Tongue (tissue), 3 donors: ENCODE measurements at places on chromosomes 16 and 17.

GRCh38 chr17:46950997-46951621 lies 27.9 kb downstream of the RPRML start:
- DNase-seq, result no peak

DNA sequence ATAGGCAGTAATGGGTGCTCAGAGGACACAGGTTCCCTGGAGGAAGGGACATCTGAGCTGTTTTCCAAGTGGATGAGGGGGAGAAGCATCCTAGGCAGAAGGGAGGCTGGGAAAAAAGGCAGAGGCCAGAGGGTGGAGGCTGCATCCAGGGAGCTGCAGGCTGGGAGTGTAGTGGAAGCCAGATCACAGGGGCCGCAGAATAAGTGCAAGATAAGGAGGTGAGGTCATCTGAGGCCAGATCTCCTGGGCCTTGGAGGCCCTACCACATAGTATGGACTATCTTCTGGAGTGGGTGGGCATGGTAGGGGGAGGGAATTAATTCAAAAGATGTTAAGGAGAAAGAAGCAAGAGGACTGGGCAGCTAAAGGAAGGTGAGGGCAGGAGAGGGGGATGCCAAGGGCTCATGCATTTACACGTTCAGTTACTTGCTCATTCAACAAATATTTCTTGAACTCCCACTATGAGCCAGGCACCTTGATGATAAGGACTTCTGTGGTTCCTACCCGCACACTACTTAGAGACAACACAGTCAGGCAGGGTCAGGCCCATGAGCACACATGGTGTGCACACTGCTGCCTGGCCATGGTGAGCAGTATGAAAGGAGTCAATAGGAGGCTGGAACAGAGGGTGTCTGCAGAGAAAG lies 2.4 kb upstream of the RIPOR1 start:
- no peak for DNase-seq

DNA sequence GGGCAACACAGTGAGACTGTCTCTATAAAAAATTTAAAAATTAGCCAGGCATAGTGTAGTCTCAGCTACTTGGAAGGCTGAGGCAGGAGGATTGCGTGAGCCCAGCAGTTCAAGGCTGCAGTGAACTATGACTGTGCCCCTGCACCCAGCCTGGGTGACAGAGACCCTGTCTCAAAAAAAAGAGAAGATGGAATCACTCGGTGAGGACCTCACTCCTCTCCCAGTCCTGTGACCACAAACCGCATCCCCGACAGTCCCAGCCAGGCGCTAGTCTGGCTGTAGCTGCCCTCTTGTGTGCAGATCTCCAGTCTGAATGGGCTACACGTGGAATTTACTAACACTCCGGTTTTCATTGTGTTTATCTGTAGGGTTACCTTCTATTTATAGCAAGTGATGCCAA lies 11.1 kb downstream of the DEXI start:
- DNase-seq, result no peak

DNA sequence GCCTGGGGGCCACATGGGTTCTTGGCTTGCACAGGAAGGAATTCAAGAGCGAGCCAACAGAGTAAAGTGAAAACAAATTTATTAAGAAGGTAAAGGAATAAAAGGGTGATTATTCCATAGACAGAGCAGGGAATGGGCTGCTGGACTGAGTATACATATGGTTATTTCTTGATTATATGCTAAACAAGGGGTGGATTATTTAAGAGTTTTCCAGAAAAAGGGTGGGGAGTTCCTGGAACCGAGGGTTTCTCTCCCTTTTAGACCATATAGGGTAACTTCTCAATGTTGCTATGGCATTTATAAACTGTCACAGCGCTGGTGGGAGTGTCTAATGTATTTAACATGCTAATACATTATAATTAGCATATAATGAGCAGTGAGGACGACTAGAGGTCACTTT lies 2.0 kb downstream of the MMP2 start:
- DNase-seq, result no peak

GRCh38 chr17:74822335-74822938 lies 37.2 kb downstream of the GRIN2C start:
- no peak for DNase-seq

- no peak for DNase-seq
Measured at GRCh38 chr16:14132696-14133048, 61.6 kb downstream of the MRTFB start.

GRCh38 chr16:68752602-68753001 lies 15.5 kb downstream of the CDH1 start:
- no peak for DNase-seq

- DNase-seq, result no peak
Measured at GRCh38 chr16:50830698-50831097, 88.8 kb downstream of the CYLD start.

GRCh38 chr17:45222996-45223538 lies 1.4 kb downstream of the FMNL1 start:
- DNase-seq, result no peak

DNA sequence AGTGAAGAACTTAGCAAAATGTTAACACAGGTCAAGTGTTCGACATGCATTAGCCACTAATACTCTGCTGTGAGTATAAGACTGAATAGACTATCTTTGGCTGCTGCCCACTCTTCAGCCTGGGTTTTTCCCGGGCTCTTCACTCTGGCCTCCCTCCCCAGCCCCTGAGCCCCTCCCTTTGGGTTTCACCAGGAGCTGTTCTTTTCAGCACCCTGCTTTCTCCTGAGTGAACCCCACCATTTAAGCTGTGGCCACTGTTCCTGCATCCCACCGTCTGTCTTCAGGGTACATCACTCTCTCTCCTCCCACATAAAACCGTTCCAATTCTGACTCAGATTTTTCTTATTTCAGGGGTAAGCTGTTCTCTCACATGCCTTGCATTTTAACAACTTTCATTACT lies 92.0 kb upstream of the ASIC2 start:
- DNase-seq, result peak; percentile 17

DNA sequence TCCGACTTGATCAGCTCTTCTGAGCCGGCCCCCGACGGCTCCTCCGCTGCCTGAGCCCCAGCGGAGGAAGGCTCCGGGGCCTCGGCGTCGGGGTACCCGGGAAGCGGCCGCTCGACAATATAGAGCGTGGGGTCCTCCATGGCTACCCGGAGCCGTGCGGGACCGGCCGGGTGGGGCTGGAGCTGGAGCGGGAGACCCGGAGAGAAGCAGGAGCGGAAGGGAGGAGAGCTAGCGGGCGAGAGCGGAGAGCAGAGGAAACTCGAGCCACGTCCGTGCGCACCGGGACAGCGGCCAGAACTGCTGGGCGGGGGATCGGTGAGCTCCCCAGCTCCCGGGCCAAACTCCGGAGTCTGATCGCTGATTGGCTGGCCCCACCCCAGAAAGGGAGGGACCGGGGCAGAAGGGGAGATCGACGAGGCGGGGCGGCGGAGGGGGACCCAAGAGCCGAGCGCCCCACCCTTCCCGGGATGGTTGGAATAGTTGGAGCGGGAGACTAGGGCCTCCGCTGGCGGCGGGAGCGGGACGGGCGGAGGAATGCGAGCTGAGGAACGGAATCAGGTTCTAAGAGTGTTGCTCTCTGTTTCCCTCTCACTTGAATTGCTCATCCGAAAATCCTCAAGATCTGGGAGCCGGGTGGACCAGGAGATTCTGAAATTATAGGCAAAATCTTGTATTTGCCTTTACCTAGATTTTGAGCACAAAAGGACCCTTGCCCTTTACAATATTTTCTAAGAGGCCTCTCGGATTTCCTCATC lies at the start of gene CAVIN1:
Gene CAVIN1, minus strand, starts transcription at position 299 of the 755 bp plus-strand sequence. Its CDS starts 159 bp downstream, at position 140.
- DNase-seq, result peak; percentile 100

DNA sequence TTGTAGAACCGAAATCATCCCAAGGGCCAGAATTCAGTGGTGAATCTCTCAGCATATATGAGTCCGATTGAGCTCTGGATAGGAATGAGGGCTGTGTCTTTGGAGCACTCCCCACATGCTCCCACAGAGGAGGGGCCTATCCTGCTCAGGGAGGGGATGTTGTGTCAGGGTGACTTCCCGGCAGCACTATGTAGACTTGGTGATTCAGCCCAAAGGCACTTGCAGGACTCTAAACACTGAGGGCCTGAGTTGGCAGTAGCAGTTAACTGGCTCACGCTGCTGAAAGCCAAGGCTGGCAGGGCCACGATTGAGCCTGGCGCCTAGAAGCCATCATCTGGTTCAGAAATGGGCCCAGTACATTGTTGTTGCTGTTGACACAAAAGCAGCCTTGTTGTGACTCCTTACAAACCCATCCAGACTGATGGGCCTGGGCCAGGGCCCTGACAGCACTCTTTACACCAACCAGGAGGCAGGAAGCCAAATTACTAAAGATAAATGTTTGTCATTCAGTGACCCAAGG lies 31.9 kb downstream of the NMT1 start:
- DNase-seq, result no peak

DNA sequence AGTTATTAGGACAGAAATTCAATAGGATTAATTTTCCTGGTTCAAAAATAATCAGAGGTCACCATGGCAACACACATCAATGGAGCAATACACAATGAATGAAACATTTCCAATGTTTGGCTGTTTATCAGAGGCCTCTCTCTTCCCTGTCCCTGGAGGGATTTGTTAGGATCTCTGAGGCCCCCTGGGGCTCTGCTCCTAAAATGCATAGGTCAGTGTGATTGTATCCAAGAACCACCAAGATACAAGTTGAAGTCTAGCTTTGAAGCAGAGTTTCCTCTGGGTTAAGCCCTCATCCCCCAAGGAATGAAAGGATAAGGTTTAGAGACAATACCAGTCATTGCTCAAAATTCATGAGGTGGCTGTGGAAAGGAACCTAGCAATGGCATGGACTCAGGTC lies 561.2 kb upstream of the C16orf82 start:
- DNase-seq, result no peak

- peak; percentile 98 for DNase-seq
Measured at GRCh38 chr17:5526821-5527598, 40.6 kb downstream of the MIS12 start.

DNA sequence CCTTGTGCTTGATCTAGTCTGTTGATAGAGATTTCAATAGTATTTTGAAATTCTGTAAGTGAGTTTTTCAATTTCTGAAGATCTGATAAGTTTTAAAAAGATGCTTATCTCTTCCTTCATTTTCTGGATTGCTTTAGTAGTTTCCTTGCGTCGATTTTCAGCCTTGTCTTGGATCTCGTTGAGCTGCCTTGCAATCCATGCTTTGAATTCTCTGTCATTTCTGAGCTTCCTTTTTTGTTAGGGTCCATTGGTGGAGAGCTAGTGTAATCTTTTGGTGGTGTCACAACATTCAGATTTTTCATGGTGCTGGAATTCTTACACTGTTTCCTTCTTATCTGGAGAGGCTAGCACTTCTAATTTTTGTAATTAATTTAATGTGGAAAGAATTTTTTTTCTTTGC lies 61.1 kb downstream of the SLFN11 start:
- no peak for DNase-seq

GRCh38 chr17:17254036-17254435 lies 17.1 kb upstream of the FLCN start:
- no peak for DNase-seq

DNA sequence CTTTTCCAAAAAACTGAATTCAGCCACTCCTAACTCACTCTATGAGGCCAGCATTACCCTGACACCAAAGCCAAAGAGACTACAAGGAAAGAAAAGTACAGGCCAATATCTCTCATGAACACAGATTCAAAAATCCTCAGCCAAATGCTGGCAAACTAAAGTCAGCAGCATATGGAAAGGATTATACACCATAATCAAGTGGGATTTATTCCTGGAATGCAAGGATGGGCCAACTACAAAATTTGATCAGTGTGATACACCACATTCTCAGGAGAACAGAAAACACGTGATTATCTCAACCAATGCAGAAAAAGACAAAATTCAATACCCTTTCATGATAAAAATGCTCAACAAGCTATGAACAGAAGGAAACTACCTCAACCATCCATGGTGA lies 7.7 kb upstream of the AATK start:
- DNase-seq, result peak; percentile 86

- DNase-seq, result peak; percentile 70
Measured at GRCh38 chr16:52963212-52963854, 89.4 kb downstream of the CHD9NB start.

GRCh38 chr16:54589326-54589725 lies 302.7 kb upstream of the IRX3 start:
- DNase-seq, result no peak

DNA sequence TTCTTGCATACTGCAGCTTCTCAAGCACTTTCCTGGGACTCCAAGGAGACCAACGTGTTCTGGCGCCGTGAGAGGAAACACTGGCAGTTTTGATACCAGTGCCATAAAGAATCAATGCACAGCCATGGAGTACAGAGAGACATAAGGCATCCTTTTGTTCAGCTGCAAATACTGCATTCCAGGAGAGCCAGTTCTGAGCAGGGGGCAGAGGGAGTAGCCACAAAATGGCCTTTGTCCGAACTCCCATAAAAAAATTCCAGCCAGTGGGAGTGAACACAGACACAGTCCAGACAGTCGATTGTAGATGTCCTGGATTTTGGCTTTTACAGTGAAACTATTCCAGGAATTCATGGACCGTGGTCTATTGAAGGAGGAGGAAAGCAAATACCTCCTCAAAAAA lies 36.2 kb upstream of the TEKT3 start:
- peak; percentile 41 for DNase-seq

DNA sequence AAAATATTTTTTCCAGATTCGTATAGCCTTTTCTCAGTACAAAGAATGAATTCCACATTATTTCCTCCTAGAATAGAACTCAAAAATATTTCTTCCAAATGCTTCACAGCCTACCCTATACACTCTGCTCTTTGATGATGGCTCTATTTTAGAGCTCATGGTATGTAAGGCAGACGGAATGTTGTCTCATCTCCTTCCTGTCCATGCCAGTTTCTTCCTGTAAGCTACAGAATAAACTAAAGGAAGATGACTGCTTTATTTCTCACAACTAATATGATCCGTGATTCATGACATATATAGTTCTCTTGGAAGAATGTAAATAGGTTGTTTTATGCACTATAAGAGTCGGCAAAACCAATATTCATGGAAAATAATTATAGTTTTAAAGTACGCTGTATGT lies 723.1 kb downstream of the CDH11 start:
- no peak for DNase-seq

DNA sequence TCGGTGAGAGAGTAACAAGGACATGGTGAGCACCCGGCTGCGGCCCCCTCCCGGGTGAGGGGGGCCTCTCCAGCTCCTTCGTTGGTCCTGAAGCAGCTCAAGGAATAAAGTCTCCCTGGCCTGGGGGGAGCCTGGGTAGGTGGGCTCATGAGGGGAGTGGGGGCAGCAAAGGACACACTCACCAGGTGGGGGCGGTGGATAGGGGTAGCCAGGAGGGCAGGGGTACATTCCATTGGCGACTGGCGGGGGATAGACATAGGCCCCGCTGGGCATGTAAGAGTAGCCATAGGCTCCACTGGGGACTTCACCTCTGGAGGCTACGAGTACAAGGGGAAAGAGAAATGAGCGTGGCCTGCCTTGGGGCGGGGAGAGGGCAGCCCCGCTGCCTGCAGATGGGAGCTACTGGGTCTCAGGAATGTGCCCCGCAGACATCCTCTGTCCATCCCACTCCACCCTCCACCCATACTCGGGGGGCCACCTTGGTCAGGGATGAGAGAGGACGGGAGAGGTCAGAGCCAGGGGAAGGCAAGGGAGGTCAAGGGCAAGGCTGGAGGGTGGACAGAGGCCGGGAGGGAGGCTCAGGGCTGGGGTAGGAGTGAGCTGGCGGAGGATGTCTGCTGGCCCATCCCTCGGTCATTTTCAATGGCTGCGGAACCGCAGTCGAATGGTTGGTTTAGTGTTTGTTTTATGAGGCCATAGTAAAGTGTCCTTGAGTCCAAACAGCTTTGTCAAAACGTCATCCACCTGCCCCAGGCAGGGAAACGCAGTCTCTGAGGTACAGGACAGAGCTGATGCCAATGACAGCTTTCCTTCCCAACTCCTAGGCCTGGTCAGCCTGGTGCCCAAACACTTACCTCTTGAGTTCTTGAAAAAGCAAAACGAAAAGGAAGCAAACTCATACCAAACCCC lies 3.7 kb upstream of the UNC13D start:
- no peak for DNase-seq
